Mesenteric fat pad (tissue), 1 donor: ENCODE measurements at places on chromosomes 12 and 14. TPM values are rescaled to one million over a fixed set of nuclear protein-coding genes. Genes with fewer than 3 reads are reported as not detected.

Gene VEZT
- 50.2 TPM for total RNA-seq

Gene SGPP1
- 20.2 TPM for total RNA-seq

DNA sequence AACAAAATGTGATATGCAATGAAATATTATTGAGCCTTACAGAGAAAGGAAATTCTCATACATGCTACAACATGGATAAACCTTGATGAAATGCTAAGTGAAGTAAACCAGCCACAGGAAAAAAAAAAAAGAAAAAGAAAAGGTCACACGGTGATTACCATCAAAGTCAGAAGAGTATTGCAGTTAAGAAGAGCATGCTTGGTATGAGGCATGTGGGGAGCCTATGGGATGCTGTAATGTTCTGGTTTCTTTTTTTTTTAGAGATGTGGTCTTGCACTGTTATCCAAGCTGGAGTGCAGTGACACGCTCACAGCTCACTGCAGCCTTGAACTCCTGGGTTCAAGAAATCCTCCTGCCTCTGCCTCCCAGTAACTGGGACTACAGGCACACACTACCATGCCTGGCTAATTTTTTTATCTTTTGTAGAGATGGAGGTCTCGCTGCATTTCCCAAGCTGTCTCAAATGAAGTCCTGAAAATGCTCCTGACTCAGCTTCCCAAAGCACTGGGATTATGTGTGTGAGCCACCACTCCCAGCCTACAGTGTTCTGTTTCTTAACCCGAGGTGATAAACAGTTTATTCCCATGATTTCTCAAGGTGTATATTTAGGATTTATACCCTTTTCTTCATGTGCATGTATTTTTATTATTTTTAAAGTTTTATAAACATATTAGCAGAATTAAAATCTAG lies 96.2 kb downstream of the SEC23A start:
- DNase-seq: no peak

GRCh38 chr12:56836317-56836716 lies 73.2 kb downstream of the HSD17B6 start:
- no peak for DNase-seq

- DNase-seq: no peak
These were observed 247.1 kb downstream of the GXYLT1 start for GRCh38 chr12:41897593-41897992.

- DNase-seq: no peak
These were observed 18.2 kb upstream of the STRAP start for GRCh38 chr12:15863984-15864383.

GRCh38 chr14:64773577-64773976 lies 69.4 kb downstream of the PLEKHG3 start:
- DNase-seq: no peak
